ENCODE measurements at places on chromosomes 7 and 10.
A peak's percentile ranks its signal among the peaks of the same experiment; 100 is the strongest.

GRCh38 chr10:110010486-110011378 lies 2.9 kb downstream of the ADD3 start:
- peak; percentile 35 for DNase-seq

DNA sequence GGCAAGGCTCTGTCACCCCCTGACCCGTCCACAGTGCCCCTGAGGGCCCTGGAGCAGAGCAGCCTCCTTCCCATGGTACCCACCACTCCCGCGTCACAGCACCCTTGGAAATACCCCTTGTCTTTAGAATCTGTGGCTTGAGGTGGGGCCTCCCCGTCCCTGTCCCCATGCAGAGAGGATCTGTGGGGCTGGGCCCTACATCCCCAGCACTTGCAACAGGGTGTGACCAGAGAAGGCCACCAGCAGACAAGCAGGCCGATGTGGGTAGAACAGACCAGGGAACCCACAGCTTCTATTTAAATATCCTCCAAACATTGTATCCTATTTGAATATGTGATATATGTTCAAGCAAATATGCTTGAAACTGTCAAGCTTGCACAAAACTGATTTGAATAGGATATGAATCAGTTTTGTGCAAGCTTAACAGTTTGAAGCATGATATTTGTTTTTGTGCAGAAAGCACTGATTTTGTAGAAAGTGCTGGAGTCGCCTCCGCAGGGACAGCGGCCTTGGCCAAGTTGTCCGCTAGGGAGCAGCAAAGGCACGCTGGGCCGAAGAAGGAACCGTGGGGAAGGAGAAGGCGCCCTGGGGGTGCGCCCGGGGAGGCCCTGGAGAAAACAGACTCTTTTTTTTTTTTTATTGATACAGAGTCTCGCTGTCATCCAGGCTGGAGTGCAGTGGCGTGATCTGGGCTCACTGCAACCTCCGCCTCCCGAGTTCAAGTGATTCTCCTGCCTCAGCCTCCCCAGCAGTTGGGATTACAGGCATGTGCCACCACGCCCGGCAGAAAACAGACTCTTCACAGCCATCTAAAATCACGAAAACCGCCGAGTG lies 2.2 kb downstream of the CFAP46 start:
- DNase-seq = peak; percentile 41

DNA sequence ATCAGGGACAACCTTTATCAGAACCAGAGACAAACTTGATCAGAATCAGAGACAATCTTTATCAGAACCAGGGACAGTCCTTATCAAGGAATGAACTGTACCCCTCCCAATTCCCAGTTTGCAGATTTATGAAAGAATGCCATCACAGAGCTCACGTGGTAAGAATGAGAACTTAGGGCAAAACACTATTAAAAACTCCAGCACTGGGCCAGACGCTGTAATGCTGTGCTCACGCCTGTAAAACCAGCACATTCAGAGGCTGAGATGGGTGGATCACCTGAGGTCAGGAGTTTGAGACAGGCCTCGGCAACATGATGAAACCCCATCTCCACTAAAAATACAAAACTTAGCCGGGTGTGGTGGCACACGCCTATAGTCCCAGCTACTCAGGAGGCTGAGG lies 85.1 kb upstream of the TNRC18 start:
- no peak for DNase-seq

GRCh38 chr10:70328018-70328417 lies 44.2 kb upstream of the NPFFR1 start:
- no peak for DNase-seq

DNA sequence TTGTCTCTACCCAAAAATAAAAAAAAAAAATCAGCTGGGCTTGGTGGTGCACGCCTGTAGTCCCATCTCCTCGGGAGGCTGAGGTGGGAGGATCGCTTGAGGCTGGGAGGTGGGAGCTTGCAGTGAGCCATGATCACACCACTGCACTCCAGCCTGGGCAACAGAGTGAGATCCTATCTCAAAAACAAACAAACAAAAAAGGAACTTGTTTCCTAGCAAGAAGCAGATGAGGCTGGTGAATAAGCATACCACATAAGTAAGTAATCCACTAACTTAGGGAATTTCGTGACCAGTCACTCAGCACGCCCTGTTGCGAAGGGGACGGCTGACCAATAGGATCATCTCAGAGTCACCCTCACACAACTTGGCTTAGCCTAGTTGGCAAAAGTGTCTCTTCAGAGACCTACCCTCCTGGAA lies 64.6 kb downstream of the CUX1 start:
- DNase-seq = no peak

GRCh38 chr10:17663450-17663849 lies 19.5 kb downstream of the STAM start:
- DNase-seq = no peak

DNA sequence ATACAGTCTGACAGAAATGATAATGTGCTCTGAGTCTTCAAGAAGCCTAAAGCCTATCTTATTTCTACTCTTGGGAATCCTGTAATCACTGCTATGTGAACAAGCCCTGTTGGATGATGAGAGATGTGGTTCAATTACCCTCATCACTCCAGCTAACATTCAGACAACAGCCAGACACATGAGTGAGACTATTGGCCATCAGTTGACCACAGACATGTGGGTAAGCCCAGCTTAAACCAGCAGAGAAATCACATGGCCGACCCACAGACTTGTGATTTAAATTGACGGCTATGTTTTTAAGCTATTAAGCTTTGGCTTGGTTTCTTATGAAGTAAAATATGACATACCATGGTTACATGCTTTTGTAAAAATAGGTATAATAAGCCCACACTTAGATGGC lies 2.6 kb downstream of the MBL2 start:
- no peak for DNase-seq
